ENCODE measurements at places on chromosomes 6 and 20. TPM values are rescaled to one million over a fixed set of nuclear protein-coding genes. Genes with fewer than 3 reads are reported as not detected.

- no peak for DNase-seq
These were observed 19.4 kb upstream of the EPB41L1 start for GRCh38 chr20:36135159-36135558.

GRCh38 chr6:170153436-170154319 lies 137.2 kb downstream of the DLL1 start:
- no peak for DNase-seq

DNA sequence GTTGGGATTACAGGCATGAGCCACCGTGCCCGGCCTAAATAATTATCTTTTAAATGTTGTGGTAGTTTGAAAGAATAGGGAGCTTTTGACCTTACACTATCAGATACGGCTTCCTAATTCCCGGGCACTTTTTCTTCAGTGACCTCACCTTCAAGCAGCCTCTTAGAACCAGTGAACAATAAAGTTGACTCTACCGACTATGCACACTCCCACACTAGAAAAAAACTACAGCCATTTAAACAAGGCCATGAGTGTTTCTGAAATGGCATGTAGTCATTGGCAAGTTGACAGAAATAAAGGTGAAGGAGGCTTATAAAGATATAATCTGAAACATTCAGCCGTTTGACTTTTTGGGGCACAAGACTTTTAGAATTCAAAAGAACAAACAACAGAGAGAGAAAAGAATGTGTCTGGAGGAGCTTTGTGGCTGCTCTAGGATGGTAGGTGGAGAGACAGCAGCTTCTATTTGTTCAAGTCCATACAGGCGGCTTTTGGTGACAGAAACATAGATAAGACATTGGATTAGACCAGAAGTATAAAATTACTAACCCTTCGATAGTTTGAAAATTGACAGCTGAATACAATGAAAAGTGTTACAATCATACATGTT lies 75.2 kb downstream of the GJA1 start:
- peak; percentile 47 for DNase-seq

DNA sequence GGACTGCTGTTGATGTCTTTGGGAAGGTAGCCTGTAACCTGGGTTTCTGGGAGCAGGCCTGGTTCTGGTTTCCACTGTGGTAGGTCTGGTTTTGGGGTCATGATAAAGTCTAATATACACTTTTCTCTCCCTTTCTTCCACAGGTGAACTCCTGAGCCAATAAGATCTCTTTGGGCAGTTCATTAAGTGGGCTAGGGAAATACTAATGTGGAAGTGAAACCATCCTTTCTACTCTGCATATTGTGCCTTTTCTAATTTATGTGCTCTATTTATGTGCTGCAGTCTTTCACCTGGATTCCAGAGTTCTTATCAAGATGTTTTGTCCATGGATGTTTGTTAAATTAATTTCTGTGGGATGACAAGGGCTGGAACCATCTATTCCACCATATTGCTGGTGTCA lies 165.7 kb upstream of the PTPRK start:
- DNase-seq, result no peak

DNA sequence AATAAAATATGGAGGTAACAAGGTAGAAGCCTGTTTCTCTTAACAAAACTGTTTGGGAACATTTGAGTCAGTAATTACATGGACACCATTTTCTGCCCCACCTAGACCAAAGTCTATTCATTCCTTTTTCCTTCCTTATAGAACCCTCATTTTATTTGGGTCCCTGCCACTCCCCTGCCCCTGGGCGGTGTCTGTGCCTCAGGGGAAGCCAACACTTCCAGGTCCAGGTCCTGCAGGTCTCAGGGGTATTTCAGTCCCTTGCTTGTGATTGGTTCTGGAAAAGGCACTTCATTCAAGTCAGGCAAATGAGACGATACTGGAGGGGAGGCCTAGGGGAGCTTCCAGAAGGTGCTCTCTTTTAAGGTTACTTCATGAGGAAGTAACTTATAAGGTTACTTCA lies 42.3 kb downstream of the SLC35D3 start:
- DNase-seq, result no peak

- peak; percentile 14 for DNase-seq
These were observed 39.9 kb upstream of the TTPAL start for GRCh38 chr20:44435630-44436335.

- no peak for DNase-seq
These were observed 16.9 kb downstream of the SYTL3 start for GRCh38 chr6:158666628-158667359.

GRCh38 chr20:50680105-50680960 lies 11.0 kb downstream of the RIPOR3 start:
- no peak for DNase-seq

GRCh38 chr20:41155261-41155660 lies 17.9 kb downstream of the PLCG1 start:
- no peak for DNase-seq

- no peak for DNase-seq
These were observed 72.0 kb upstream of the B3GAT2 start for GRCh38 chr6:71028877-71029252.

DNA sequence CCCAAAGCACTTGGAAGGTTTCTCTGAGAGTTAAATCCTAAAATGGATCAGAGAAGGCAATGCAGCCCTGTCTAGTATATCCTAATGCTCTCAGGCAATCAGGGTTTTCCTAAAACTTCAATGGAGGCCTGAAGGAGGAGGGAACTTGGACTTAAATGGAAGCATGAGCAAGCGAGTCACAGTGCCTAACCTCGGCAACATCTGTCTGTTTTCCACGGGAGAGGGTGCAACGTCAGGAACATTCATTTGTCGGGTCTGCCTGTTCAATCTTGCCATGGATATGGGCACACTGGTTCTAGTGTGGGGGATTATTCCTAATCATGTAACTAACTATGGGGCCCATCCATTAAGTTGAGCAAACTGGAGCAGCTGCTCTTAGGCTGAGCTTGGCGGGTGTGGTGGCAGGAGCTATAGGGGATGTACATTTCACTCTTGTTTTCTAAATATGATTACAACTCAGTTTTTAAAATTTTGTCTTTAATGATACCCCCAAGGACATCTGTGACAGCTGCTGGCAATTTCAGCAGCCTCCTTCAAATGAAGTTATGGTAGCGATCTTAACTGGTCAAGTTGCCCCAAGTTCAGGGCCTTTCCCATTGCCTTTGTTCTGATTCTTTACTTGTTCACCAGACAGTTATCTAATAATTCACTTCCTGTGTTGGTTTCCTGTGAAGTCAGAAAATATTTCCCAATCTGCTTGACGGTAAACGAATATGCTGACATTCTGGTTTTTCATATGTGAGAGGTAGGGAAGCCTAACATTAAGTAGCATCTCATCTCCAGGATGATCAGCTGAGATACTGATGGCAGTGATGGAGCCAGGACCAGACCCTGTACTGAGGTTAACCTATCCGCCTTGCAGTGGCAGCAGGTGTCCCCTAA lies 21.6 kb downstream of the DSE start:
- no peak for DNase-seq

DNA sequence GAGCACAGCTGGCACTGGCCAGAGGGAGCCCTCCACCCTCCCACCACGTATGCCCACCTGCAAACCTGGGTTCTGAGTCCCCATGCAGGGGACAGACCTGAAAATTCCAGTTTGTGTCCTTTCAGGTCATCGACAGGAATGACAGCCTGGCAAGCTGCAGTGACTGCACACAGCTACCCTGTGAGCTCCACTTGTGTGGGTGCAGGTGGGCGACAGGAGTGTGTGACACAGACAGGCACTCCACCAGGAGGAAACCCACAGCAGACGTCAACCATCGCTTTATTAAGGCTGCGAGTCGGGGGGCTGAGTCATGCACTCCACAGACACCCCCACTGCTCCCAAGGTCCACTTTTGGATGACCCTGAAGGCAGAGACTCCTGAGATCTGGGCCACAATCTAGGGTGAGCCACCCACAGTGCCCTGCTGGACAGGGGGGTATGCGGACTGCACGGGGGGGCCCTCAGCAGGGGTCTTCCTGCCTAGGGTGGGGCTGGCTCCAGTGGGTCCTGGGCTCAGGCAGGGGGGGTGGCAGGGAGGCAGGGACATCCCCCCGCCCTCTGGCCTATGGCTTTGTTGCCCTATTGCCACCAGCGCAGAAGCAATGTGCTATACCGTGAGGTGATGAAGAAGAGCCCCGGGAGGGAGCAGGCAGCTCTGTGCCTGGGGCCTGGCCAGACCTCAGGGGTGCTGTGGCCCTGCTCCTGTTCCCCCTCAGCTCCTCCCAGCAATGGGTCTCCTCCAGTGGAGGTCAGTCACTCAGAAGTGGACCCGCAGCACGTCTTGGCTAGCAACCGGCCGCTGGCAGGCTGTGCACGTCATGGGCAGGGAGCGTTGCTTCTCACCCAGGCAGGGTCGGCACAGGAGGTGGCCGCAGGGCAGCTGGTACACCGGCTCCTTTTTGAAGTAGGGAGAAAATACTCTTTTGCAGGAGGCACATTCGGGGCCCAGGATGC lies 25.1 kb upstream of the AVP start:
- no peak for DNase-seq

- DNase-seq, result no peak
These were observed 123.8 kb downstream of the TAF4 start for GRCh38 chr20:61941721-61942405.

GRCh38 chr20:8062756-8063155 lies 43.2 kb upstream of the TMX4 start:
- DNase-seq, result no peak

GRCh38 chr20:34420146-34420545 lies 57.1 kb downstream of the ITCH start:
- DNase-seq, result no peak

DNA sequence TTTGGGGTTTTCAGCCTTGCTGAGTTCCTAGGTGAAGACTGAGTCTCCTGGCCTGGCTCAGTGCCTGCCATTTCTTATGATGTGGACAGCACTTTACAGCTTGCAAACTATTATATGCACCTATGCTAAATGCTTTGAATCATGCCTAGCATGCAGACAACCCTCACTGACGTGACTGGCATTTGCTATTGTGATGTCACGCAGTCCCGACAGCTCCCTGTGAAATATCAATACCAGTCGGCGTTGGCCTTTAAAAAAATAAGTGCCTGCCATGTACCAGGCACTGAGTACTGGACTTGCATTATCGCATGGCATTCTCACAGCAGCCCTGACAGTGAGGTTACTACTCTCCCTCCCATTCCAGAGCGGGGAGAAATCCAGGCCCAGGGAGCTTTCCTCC lies 35.5 kb downstream of the UQCC2 start:
- DNase-seq, result no peak

- no peak for DNase-seq
These were observed 52.4 kb downstream of the DSTN start for GRCh38 chr20:17622086-17622850.

DNA sequence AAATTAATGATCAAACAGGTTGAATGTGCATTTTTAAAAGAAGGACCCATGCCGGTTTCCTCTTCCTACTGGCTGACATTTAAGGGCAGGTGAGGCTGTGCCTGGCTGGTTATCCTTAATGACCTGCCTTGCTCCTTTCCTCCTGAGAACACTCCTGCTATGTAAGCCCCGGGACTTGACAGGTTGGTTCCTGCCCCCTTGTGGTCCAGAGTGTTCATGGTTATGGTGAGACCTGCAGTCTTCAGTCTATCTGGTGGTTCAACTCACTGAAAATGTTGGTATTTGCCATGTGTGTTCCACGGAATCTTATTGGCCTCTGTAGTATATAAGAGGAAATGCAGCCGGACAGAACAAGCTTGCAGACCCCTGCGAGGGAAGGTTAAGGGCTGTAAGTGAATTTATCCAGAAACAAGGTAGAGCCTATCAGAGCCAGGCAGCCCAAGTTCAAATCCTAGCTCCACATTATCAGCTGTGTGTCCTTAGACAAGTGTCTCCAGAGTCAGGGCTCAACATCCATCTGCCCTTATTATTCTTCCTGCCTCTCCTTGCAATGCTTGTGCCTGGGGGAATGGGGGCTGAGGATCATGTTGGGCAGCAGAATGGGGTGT lies 5.2 kb upstream of the BPIFA3 start:
- DNase-seq, result peak; percentile 31

DNA sequence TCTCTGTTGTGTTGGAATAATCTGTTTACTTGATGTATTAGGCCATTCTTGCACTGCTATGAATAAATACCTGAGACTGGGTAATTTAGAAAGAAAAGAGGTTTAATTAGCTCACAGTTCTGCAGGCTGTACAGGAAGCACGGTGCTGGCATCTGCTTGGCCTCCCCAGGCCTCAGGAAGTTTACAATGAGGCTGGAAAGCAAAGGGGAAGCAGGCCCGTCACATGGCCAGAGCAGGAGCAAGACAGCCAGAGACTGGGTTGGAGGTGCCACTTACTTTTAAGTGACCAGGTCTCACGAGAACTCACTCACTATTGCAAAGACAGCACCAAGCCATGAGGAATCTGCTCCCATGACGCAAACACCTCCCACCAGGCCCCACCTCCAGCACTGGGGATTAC lies 50.6 kb upstream of the FUCA2 start:
- no peak for DNase-seq

- no peak for DNase-seq
These were observed 506.6 kb downstream of the FRK start for GRCh38 chr6:115554060-115554459.

- no peak for DNase-seq
These were observed 77.8 kb upstream of the TGM3 start for GRCh38 chr20:2217857-2218539.

GRCh38 chr20:51447097-51447764 lies 95.3 kb downstream of the NFATC2 start:
- peak; percentile 95 for DNase-seq

DNA sequence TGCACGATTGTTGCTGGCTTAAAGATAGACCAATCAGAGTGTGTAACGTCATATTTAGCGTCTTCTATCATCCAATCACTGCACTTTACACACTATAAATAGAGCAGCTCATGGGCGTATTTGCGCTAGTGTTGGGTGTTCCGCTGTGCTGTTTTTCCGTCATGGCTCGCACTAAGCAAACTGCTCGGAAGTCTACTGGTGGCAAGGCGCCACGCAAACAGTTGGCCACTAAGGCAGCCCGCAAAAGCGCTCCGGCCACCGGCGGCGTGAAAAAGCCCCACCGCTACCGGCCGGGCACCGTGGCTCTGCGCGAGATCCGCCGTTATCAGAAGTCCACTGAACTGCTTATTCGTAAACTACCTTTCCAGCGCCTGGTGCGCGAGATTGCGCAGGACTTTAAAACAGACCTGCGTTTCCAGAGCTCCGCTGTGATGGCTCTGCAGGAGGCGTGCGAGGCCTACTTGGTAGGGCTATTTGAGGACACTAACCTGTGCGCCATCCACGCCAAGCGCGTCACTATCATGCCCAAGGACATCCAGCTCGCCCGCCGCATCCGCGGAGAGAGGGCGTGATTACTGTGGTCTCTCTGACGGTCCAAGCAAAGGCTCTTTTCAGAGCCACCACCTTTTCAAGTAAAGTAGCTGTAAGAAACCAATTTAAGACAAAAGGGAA lies 57.9 kb downstream of the TRIM38 start:
- DNase-seq, result peak; percentile 63

SNAP25 gene
- total RNA-seq, result 0.80 TPM

RBM38 gene
- total RNA-seq, result 14.6 TPM

DEFB126 gene
- total RNA-seq, result not detected

ERMARD gene
- total RNA-seq, result 66.1 TPM

RAMACL gene
- total RNA-seq, result 0.34 TPM

PLCB4 gene
- 3.7 TPM for total RNA-seq

EPB41L1 gene
- total RNA-seq, result 8.5 TPM

LPA gene
- not detected for total RNA-seq

TLDC2 gene
- total RNA-seq, result not detected

TRIM10 gene
- total RNA-seq, result not detected

BTN1A1 gene
- not detected for total RNA-seq

OOEP gene
- total RNA-seq, result not detected

SNAI1 gene
- 1.7 TPM for total RNA-seq

All from Daoy (cell line).